ENCODE measurements at places on chromosomes 11 and 22. TPM values are rescaled to one million over a fixed set of nuclear protein-coding genes. Genes with fewer than 3 reads are reported as not detected.

Gene KIF18A
- polyA plus RNA-seq = 0.13 TPM

Gene METTL15
- polyA plus RNA-seq = 7.4 TPM

Gene CCDC157
- polyA plus RNA-seq = 0.75 TPM

Gene OR56B1
- polyA plus RNA-seq = not detected

Gene ANO5
- 3.5 TPM for polyA plus RNA-seq

Gene MYBPC3
- polyA plus RNA-seq = 2.9 TPM

Gene CTSW
- polyA plus RNA-seq = 0.88 TPM

Gene PKP3
- polyA plus RNA-seq = not detected

Gene KCNQ1OT1
- 0.15 TPM for polyA plus RNA-seq

Gene AQP11
- 43.4 TPM for polyA plus RNA-seq

Gene CYB5R2
- polyA plus RNA-seq = 7.4 TPM

Gene SPA17
- polyA plus RNA-seq = 14.8 TPM
